Calu3 (cell line): ENCODE measurements at places on chromosomes 4 and X.

GRCh38 chr4:181331214-181331613 is 912.0 kb upstream of the TENM3 start:
- DNase-seq = no peak

- no peak for DNase-seq
These were observed 1.0 kb upstream of the DCK start for GRCh38 chr4:70992391-70992881.

GRCh38 chr4:47238667-47239066 is 207.3 kb downstream of the GABRB1 start:
- DNase-seq = no peak

DNA sequence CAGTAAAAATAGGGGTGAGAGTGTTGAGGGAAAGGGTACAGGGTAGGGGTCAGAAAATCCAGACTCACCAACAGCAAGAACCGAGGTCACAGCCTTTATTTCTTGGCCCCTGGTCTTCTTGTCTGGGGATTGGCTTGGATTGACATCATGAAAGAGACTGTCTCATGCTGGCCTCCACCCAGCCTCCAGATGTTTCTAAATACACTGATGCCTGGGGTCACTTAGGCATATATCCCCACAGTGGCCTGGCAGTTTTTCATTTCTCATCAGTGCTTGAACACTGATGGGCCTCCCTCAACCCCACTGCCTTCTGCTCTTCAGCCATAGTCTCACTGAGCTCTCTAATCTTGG is 173.9 kb downstream of the RTL9 start:
- DNase-seq = no peak

GRCh38 chr4:99938243-99938753 is 8.1 kb downstream of the DNAJB14 start:
- DNase-seq = no peak

DNA sequence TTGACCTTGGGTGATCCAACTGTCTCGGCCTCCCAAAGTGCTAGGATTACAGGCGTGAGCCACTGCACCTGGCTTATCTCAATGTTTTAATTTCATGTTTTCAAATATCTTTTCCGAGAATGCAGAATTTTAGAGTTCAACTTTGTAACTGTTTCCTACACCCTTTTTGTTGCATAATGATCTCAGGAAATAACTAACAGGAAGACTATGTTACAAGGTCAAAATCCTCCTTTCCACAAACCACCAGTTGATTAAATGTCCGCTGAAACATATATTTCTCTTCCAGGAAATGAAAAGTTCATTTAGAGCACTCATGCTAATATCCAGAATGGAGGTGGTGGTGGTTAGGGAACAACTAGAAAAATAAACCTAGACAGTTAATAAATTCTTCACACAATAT is 377.8 kb downstream of the PPP4R3C start:
- DNase-seq = no peak

DNA sequence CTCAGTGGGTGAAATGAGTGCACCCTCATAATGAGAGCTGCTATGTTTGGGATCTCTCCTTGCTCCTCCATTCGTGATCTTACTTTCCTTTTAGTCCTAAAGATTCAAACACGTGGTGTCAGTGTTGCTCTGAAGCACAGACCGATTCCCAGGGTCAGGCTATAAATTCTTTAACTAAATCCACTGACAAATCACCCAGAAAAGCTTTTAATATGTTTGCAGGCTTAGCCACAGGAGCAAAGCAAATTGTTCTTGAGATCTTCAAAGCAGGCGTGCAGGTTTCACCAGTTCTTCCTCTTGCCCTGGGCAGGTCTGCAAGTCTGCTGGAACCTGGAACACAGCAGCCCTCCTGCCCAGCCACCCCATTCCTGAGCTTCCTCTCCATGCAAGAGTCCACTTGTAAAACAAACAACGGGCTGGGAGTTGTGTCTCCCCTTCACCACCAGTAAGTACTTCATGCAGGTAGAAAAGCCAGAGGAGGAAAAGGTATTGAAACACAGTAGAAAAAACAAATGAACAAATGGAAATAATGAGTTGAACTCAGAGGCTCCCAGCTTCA is 70.1 kb upstream of the ENPP6 start:
- DNase-seq = peak; percentile 66

GRCh38 chr4:148782284-148782683 is 340.1 kb upstream of the NR3C2 start:
- DNase-seq = peak; percentile 8

GRCh38 chrX:107861056-107861455 is 35.4 kb downstream of the MID2 start:
- no peak for DNase-seq

GRCh38 chr4:180455226-180455625 is 1788.0 kb upstream of the TENM3 start:
- no peak for DNase-seq

- no peak for DNase-seq
These were observed 17.2 kb upstream of the RTL9 start for GRCh38 chrX:110341189-110342035.

GRCh38 chr4:22456291-22456690 is 59.6 kb downstream of the ADGRA3 start:
- DNase-seq = no peak

DNA sequence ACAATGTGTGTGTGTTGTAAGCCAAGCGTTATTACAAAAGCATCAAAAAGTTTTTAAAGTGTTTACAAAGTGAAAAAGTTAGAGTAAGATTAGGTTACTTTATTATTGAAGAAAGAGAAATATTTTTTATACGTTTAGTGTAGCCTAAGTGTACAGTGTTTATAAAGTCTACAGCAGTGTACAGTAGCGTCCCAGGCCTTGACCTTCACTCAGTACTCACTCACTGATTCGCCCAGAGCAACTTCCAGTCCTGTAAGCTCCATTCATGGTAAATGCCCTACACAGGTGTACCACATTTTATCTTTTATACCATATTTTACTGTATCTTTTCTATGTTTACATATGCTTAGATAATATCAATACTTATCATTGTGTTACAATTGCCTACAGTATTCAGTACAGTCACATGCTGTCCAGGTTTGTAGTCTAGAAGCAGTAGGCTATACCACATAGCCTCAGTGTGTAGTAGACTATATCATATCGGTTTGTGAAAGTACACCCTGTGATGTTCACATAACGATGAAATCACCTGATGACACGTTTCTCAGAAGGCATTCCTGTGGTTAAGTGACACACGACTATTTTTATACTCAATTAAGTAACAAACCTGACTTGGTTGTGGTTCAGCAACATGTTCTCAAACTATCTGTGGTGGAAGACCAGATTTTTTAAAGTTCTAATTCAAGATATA is 152.0 kb upstream of the EDNRA start:
- no peak for DNase-seq

- no peak for DNase-seq
These were observed 12.3 kb upstream of the ZNF630 start for GRCh38 chrX:48083706-48084105.

DNA sequence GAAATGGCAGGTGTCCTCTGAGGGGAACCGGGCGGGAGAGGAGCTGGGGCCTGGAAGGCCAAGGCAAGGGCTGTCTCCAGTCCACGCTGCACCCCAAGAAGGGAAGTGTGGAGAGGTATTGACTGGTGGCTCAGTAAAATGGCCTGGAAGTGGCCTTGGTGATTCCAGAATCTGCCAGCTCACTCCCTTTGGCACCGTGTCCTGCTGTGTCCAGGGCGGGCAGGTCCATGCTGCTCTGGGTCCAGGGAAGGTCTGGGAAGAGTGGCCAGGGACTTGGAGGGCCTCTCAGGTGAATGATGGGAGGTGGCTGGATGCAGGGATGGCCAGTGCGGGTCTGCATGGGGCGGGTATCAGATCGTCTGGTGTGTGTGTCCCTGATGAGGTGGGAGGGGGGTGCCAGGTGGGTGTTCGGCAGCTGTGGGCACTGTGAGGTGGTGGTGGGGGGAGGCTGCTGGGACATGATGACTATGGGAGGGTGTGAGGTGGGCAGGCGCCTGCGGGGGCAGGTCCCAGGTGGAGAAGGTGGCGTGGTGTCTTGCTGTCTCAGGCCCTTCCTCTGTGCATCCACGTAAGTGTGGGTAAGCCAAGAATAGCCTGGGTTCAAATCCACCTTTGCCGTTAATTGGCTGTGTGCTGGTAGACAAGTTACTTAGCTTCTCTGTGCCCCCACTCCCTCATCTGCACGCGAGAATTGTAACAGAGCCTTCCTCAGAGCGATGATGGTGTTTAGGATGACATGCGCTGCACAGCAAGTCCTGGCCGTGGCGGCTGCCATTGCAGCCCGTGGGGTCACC is 17.7 kb downstream of the RGS12 start:
- no peak for DNase-seq

DNA sequence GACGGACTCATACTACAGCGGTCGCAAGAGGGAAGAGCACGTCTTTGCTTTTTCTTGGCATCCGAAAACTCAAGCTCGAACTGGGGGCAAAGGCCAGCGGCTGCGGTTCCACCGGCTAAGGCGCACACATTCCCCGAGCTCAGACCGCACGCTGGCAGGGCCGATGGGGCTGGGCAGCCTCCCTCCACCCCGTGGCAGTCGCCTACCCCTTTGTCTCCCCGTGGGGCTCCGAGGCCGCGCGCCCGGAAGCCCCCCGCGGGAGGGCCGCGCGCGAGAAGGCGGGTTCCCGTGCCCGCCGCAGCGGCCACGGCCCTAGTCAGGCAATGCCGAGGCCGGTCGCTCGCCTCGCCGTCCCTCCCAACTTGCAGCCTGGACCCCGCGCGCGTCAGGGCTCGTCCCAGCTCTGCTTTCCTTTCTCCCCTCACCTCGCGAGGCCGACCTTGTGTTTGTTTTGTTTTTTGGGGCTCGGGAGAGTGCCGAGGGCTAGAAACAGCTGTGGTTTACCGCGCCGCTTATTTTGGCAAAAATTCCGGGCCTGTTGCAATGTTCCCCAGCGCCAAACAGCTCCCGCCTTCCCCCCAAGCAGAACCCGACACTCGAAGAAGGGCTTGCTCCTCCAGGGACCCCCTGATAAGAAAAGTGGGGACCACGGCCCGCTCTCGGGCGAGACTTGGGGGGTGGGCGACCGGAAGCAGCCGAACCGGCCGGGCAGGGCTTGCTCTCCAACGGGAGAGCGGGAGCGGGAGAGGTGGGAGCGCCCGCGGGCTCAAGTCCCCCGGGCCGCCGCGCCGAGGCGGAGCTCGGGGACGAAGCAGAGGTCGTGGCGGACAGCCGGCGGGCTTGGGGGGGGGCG is 561 bp upstream of the N4BP2 start:
- DNase-seq = peak; percentile 59

- no peak for DNase-seq
These were observed 176.5 kb upstream of the CLNK start for GRCh38 chr4:10861036-10861435.

- no peak for DNase-seq
These were observed 30.7 kb downstream of the MEPE start for GRCh38 chr4:87863486-87863885.

DNA sequence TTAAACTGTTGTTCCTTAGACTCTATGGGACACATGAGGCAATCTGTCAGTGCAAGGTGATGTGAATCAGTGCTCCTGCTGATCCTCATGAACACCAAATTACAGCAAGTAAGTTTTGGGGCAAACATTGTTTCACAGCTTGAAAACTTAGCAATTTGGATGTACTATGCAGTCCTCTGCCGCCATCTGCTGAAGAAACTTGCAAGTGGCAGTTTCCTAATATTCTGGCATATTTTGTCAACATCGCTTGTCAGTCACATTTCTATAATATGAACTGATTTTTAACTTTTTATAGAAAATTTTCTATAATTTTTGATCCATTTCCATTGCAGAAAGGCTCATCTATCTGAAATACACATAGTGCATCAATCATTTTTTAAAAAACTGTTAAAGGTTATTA is 56.3 kb downstream of the ZAR1 start:
- peak; percentile 20 for DNase-seq

DNA sequence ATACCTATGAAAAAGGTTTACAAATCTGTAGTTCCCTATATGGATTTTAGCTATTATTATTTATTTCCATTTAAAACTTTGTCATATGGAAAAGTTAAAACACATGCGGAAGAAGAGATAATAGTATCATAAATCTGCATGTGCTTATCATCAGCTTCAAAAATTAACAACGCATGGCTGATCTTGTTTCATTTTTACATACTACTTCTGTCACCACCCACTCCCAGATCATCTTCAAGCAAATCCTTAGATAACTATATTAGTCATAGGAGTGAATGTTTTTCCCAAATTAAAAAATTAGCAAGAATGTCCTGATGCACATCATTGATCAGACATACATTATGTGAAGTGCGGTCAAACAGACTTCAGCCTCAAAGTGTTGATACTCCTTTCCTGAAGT is 24.6 kb upstream of the MOB1B start:
- DNase-seq = no peak

- no peak for DNase-seq
These were observed 26.0 kb downstream of the FRMD7 start for GRCh38 chrX:132101799-132102198.

DNA sequence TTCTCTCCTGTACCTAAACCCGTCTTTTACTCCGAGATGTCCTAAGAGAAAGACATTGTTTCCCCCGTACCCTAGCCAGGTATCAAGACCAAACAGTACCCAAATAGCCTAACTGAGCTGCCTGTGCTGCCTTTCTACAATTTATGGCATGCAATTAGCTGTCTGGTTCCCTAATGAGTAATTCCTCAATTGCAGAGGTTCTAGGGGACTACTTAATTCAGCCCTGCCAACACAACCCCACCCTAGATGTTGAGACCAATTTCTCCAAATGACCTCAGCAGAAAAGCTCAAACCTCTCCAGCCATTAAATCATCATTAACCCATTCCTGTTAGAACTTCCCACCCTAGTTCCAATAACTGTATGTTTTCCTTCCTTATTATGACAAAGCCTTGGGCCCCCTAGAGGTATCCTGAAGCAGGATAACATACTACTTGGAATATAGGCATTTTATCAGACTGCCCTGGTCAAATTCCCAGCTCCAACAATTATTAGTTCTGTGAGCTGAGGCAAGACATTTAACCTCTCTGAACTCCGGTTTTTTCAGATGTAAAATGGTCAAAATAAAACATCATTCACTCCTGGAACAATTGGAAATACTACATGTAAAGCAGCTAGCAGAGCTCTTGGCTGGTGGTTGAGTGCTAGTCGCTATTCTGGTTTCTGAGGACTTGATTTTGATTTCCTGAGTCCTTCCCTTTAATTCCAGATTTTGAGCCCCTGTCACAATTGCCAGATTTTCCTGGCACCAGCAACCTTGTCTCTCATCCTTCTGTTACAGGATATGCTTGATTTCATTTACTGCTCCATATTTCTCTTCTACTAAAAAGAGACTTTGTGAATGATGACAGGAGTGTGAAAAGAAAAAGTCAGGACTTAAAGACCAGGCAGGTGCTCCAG is 244.6 kb upstream of the TENM3 start:
- DNase-seq = no peak

- DNase-seq = no peak
These were observed 134.6 kb downstream of the ARSF start for GRCh38 chrX:3175659-3176438.

DNA sequence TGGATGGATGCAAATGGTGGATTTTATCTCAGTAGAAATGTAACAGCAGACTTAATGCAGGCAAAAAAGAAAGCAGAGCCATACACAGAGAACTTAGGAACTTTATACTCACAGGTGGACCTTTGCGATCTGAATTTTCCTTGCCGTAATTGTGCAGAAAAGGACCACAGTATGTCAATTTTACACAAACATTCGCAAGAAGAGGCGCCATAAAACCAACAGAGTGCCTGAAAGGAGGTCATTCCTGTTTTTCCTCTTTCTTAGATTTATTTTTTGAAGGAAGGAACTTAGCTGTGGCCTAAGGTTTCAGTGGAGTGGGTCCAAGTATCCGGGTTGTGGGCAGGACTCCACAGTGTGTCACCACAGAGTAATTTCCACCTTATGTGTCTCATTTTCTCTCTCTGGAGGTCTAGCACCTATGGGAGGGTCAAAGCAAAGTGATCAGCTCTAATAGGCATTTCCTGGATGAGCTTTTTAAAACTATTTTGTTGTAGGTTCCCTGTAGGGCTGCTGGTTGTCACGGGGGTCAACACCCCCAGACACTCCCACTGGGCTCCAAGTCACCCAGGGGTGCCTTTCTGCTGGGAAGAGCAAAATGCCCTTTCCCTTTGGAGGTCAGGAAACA is 24.7 kb upstream of the PBDC1 start:
- peak; percentile 2 for DNase-seq
